ENCODE measurements at places on chromosomes 7 and 10.
A peak's percentile ranks its signal among the peaks of the same experiment; 100 is the strongest.

GRCh38 chr7:70114806-70115205 lies 516.5 kb downstream of the AUTS2 start:
- no peak for DNase-seq

GRCh38 chr7:26397796-26398426 lies 106.2 kb downstream of the SNX10 start:
- DNase-seq: no peak

DNA sequence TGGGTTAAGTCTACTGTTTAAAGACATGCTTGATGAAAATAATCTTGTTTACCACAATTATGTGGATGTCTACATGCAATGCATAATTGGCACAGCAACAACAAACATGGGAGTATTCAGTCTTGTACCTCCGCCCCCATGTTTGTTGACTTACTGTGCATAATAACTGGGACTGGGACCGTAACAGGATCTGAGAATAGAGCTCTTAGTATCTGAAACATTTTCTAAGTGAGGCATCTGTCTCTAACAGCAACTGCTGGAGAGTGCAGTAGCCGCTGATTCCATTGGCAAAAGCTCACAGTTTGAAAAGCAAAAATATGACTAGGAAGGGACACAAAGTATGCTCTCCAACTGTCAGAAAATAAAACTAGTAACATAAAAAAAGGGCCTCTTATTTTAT lies 61.6 kb downstream of the ENO4 start:
- DNase-seq: no peak

DNA sequence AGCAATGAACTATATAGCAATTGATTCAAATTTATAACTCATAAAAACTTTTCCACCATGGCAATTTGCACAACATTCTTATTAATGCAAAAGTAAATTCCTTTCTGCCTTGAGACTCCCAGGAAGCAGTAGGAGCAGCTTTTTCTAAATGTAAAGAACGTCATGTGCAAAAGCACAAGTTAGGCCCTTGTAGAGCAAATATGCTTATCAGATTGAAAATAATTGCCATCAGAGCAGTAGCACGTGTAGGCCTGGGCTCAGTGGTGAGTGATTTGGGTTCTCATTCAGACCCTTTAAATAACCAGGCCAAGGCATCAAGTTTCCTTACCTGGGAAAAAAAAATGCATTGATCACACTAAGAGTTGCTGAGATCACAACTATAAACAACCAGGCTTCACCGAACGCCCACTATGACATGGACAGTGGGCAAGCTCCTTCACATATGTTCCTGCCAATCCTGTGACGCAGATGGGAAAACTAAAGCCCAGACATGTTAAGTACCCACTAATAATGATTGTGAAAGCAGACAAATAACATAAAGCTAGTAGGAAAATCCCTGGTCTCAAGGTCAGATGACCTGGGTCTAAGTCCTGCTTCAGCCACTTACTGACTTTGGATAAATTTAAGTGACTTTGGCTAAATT lies 22.1 kb upstream of the SAR1A start:
- no peak for DNase-seq

DNA sequence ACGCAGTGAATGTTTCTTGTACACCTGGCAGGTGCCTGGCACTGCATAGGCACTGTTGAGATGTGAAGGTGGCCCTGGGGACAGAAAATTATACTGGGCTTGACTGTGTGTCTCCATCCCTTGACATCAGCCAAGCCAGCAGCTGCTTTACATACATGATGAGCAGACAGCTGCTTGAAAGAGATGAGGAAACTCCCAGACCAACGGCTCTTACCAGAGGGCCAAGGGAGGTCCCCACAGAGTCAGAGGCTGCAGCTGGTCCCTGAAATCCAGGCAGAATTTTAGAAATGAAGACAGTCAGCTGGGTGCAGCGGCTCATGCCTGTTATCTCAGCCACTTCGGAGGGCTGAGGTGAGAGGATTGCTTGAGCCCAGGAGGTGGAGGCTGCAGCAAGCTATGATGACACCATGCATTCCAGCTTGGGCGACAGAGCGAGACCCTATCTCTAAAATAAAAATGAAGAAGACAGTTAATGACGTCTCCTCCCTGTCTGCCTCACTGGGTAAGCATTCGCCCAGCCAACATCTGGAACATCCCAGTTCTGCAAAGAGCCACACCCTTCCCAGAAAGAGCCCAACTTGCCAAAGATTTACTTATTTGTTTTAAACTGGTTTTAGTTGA lies 17.6 kb downstream of the LIMK1 start:
- DNase-seq: no peak

DNA sequence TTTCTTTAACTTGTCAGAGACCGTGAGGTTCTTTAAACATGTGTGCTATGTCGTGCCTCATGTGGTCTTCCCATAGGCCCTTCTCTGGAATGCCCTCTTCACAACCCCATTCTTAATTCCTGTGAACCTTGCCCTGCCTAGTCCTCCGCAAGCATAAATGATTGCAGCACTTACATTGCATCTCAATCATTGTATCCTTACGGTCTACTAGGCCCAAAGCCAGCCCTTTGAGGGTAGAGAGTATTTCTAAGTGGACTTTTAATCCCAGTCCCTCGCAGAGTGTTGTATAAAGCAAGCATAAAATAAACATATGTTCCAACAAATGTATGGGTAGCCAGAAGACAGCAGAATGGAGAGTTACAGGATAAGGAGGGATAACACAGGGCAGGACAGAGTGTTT lies 92.1 kb upstream of the FAM133B start:
- no peak for DNase-seq

- DNase-seq: no peak
Observed at GRCh38 chr7:157568106-157568769, 231.4 kb downstream of the DNAJB6 start.

GRCh38 chr7:2811476-2812113 lies 32.5 kb downstream of the GNA12 start:
- DNase-seq: peak; percentile 18

- DNase-seq: no peak
Observed at GRCh38 chr10:103776878-103777591, 78.3 kb downstream of the SH3PXD2A start.

GRCh38 chr7:156074084-156074483 lies 261.8 kb upstream of the SHH start:
- no peak for DNase-seq
